ENCODE measurements at places on chromosomes 12 and 14.

DNA sequence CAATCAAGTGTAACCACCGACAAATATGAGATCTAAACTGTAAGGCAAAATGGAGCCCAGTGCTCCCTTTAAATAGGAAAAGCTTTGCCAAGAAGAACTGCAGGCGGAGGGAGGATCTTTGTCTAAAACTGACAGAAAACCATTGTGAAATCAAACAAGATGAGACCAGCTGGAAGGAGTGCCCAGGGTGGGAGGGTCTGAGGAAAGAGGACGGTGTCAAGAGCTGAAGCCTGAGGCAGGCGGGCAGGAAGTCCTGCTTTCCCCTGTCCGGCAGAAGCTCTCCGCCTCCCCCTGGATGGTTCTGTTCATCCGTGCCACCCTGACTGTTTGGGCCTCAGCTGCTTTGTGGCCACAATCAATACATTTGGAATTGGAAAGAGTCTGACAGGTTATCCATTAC is 37.5 kb downstream of the CDC42BPB start:
- no peak for DNase-seq

GRCh38 chr14:68704736-68705720 is 87.8 kb downstream of the ZFP36L1 start:
- DNase-seq: no peak

GRCh38 chr14:53180272-53181221 is 27.4 kb upstream of the DDHD1 start:
- no peak for DNase-seq

DNA sequence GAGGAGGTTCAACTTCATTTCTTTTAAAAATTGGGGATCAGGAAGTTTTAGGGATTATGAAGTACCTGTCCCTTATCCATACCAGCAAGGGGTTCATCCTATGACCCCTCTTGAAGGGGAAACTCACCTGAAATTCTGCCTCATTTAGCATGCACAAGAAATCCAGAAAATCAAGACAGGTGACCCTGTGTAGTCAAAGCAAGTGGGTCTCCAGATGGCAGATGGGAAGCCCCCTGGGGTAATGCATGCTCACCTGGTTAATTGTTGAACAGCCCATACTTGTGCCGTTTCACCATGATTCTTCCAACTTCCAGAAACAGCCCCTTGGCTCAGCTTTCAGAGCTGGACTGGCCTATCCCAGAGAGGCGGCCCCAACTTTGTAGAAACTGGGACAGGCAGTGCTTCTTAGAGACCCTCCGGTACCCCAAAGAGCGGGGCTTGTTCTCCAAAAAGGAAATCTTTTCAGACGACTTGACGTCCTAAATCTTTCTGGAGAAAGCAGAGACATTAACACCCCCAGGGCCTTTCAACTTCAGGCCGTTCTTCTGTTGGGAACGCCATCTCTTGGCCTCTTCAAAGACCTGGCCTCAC is 66.3 kb upstream of the ESRRB start:
- DNase-seq: no peak

- DNase-seq: no peak
Measured at GRCh38 chr12:56461235-56462159, 6.9 kb upstream of the SPRYD4 start.

- no peak for DNase-seq
Measured at GRCh38 chr14:73755434-73756014, 41.3 kb upstream of the PNMA1 start.

DNA sequence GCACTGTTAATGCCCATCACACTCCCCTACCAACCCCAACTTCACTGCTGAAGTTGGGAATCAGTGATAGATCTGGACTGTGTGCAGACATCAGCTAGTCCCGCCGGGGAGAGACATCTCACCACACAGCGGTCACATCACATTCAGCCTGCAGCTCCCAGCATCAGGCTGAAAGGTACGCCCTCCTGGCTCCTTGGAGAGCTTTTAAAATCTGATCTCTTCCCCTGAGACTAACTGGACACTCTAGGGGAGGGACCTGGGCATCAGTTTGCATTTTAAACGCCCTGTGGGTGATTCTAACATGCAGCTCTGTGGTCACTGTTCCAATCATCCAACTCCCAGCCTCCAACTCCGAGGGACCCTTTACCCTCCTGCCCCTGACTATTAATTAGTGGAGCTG is 58.4 kb downstream of the CCDC85C start:
- no peak for DNase-seq

DNA sequence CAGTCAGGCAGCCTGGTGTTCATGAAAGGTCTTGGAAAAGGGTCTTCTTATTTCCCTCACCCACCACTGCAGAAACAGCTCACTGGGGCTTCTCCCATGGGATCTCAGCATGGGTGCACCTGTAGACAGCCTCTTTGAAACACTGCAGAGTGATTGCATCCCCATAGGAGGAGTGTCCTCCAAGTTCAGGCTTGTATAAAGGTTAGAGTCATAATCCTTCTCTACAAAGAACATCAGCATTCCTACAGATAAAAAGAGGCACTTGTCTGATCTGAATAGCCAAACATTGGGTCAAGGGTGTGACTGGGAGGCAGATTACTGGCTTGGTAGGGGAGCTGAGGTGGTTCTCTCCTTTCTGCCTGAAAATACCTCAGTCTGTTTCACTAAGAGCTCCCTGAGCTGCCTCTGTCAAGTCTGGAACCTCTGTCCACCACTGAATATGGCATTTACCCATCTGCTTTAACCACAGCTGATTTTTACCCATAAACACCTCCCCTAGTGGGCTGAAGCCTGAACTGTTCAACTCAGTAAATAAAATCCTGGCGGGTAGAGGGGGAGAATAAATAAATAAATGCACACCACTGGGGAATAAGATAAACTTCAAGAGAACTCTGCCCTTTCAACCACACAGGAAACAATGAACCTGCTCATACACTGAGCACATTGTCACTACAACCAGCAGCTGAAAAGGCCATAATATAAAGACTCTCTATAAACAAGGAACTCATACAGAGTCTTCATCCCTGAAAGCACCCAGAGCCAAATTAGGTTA is 120.7 kb upstream of the SCAF11 start:
- no peak for DNase-seq

- DNase-seq: no peak
Measured at GRCh38 chr14:99754141-99755067, 38.8 kb upstream of the EML1 start.

DNA sequence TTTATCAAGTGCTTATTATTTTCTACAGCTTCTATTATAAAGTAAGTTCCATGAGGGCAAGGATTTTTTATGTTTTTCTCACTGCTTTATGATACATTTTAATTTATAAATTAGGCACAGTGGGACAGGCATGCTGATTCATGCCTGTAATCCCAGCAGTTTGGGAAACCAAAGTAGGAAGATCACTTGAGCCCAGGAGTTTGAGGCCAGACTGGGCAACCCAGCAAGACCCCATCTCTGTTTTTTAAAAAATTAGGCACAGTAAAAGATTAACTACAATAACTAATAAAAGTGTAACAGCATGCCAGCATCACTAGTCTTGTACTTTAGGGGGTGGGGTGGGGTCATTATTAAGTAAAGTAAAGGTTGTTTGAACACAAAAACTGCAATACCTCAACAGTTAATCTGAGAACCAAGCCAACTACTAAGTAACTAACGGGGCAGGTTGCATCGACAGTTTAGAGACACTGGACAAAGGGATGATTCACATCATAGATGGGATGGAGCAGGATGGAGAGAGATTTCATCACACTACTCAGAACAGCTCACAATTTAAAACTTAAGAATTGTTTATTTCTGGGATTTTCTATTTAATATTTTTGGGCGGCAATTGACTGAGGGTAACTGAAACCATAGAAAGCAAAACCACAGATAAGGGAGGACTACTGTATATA is 119.5 kb downstream of the PLEKHA5 start:
- DNase-seq: no peak

GRCh38 chr14:50795909-50796308 is 35.1 kb downstream of the NIN start:
- DNase-seq: no peak

DNA sequence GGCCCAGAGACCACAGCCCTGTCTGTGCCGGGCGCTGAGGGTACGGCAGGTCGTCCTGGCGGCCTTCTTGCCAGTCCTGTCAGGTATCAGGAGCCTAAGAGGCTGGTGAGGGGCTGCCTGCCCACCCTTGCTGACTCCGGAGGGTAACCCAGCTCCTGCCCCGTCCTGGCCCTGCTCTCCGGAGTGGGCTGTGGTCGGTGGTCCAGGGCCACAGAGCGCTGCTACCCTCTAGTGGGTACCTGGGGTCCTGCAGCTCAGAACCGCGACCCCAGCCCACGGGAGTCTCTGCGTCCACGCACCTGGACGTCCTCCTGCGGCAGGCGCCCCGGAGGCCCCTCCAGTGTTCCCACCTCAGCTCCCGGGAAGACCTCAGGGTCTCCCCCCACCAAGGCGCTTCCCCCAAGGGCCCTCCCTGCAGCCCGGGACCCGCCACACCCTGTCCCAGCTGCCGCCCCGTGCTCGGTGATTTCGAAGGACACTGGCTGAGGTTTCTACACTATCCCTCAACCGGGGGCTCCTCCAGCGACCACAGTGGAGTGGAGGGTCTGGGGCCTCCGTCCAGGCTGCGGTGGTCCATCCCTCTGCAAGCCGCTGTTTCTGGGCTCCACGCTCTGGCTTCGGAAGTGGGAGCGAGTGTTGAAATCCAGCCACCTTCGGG is 75.9 kb upstream of the FBRSL1 start:
- DNase-seq: no peak

GRCh38 chr14:25122843-25123242 is 72.9 kb upstream of the STXBP6 start:
- no peak for DNase-seq

DNA sequence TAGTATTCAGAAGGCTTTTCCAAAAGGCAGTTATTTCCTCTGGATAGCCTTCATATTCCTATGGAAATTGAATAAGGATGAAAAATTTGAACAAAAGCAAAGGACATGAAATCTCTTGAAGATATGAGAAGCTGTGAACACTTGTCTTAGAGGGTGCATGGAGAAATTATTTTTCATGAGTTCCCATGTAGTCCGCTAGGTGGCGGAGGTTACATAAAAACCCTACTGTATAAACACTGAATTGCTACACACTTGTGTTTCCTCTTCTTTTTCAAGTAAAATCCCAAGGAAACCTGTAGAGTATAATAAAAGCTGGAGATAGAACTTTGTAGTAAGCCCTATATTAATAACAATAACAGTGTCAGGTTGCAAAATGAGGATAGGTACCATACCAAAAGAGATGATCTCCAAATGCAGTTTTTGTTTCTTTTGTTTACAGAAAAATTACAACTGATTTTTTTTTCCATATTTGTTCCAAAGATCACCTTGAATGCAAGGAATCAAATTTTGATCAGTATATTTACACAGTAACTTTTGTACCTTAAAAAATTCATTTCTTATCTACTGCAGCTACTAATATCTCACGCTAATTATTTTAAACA is 37.8 kb upstream of the OR4E1 start:
- DNase-seq: no peak

- DNase-seq: no peak
Measured at GRCh38 chr12:66829660-66830325, 150.9 kb upstream of the GRIP1 start.

DNA sequence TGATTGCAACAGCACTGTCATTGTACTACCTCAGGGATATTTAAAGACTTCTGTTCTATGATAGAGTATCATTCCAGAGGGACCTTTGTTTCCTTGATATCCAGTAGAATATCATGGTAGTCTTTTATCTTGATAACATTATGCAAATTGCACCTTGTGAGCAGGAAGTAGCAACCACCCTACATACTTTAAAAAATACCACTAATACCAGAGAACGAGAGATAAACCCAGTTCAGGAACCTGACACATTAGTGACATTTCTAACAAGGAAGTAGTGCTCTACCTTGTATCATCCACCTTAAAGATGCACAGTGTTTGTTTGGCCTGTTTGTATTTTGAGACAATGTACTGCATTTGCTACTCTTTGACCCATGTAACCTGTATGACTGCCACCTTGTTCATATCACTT is 8.8 kb upstream of the MAP4K5 start:
- no peak for DNase-seq
